Activated T-cell treated with anti-CD3 and anti-CD28 coated beads, Interleukin-2, amount 50 U/mL, for 48 hours (primary cell): ENCODE measurements at places on chromosomes 7 and 10.

GRCh38 chr7:139601176-139601575, 77.7 kb downstream of the CLEC2L start:
- no peak for DNase-seq

DNA sequence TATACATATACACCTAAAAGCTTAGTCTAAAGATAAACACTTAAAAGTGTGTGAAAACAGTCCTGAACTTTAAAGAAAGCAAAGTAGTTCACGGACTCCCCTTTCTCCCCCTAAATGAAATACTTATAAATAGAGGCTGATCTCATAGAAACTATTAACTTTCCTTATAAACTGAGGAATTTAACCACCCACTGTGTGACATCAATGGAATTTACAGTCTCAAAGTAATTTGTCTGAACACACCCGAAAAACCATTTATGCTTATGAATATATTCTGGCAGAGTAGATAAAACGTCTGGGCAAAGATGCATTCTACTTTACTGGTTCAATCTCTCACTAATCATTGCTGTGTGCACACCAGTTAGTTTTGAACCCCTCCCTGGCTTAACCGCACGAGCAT, 181.8 kb upstream of the DGKB start:
- DNase-seq = no peak

DNA sequence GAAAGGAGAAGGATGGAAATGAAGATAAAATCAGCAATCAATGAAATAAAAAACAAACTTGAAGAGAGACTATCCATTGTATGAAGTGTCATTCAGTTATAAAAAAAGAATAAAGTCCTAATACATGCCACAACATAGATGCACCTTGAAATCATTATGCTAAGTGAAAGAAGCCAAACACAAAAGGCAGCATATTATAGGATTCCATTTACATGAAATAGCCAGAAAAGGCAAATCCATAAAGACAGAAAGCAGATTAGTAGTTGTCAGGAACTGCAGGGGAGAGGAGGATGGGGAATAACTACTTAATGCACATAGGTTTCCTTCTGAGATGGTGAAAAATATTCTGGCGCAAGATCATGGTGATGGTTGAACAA, 6.6 kb upstream of the PON1 start:
- DNase-seq = no peak

- no peak for DNase-seq
Observed at GRCh38 chr10:122244001-122244975, 26.8 kb upstream of the BTBD16 start.

GRCh38 chr10:70478191-70479164, at the start of gene PALD1:
TSS of gene PALD1 (plus strand) at chr10:70478767. CDS start at chr10:70525952, 47,185 bp downstream.
- DNase-seq = peak; percentile 64

DNA sequence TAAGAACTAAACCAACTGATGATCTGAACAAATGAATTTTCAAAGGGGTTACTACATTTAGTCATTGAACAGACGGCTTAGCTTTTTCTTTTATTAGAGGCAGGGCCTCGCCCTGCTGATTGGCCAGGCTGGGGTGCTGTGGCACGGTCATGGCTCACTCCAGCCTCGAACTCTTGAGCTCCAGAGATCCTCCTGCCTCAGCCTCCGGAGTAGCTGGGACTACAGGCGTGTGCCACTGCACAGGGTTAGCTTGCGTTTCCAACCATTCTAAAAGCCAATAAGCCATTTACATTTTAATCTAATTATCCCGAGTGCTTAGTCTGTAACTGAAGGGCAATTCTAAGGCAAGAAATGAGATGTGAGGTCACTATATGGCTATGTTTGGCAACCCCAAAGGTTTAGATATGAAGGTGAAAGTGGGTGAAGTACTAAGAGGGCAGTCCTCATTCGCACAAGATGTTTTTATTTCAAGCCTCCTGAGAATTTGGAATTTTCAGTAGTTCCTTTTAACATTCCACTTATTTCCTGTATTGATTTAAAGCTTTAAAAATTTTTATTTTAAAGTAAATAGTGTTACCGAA, 1.6 kb upstream of the CDK13 start:
- peak; percentile 30 for DNase-seq

GRCh38 chr10:8556321-8556720, 501.8 kb downstream of the GATA3 start:
- no peak for DNase-seq

GRCh38 chr7:14748461-14748860, 154.1 kb downstream of the DGKB start:
- no peak for DNase-seq

- DNase-seq = peak; percentile 31
Observed at GRCh38 chr10:24822590-24822989, 98.9 kb upstream of the ARHGAP21 start.

DNA sequence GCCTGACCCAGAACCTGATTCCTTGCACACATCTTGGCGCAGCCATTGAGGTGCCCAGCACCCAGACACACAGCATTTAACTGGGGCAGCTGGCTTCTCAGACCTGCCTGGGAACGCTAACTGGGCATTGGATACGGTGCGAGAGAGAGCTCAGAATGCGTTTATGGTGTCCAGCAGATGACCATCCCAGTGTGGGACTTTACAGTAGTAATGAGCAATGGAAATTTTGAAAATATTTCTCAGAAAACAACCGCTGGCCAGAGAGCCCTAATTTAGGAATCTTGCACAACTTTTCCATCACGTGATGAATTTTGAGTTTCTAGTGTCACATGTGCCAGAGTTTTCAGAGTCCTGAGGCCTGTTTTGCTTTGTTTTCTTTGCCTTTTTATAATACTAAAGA, 78.2 kb upstream of the SEC61G start:
- DNase-seq = no peak

GRCh38 chr7:101273206-101273605, 28.3 kb upstream of the FIS1 start:
- no peak for DNase-seq

DNA sequence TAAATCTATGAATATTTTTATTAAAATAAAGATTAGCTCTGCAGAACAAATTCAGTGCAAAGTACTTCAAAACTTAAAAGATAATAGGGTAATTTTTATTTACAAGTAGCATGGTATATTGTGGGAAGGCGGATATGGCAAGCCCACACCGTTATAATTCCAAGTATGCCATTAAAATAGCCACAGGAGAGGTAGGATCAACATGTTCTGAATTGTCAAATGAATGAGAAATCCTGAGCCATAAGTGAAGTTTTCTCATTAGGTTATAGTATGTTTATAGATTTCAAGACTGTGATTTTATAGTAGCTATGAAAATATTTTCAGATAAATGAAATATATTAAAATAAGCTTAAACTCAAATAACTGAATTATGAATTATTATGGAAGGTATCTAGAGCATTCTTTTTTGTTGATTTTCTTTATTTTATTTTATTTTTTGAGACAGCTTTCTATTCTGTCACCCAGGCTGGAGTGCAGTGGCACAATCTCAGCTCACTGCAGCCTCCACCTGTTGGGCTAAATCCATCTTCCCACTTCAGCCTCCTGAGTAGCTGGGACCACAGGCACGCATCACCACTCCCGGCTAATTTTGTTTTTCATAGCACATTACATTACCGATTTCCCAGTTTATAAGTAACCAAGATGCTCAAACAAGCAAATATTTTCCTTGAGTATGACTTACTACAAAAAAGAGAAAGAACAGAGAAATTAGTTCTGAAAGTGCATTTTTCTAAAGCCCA, 956.6 kb downstream of the GATA3 start:
- no peak for DNase-seq
